ENCODE measurements at places on chromosomes 7 and 10.

DNA sequence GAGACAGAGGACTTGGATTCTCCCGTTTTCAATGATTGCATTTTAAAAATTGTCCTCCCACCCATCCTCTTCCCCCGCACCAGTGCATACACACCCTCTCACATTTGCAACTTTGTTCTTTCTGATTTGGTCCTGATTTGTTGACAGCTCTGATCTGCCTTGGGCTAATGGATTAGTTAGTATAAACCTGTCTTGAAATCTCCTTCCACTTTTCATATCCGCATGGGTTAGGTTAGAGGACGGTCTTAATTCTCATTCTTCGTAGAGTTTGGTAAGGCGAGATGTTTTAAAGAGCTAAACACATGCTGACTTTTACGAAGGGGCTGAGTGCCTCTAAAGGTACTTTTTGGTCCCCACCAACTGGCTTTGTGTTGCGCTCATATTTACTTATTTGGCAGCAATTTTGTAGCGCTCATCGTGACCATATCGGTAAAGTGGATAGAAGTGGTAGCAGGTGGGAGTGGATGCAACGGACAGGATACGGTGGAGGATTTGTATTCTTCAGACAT, 1.1 kb downstream of the AHR start:
- DNase-seq = no peak

DNA sequence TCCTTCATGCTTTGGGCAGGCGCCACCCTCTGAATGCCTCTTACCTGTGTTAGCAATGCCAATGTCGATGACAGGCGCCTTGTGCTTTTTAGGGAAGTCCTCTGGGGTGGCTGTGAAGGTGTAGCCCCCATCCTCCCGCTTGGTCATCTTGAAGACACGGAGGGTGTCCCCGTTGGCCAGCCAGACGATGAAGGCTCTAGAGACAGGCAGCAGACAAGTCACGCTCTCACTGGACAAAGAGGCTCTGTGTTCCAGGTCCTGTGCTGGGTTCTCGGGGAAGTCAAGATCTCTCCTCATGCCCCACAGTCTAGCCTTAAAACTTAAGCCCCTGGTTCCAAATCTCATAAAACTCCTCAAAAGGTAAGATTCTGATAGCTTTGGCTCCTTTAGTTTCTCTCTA, 5.1 kb downstream of the TBL2 start:
- DNase-seq = no peak

- DNase-seq = no peak
Measured at GRCh38 chr7:136104269-136104603, 127.1 kb upstream of the MTPN start.

DNA sequence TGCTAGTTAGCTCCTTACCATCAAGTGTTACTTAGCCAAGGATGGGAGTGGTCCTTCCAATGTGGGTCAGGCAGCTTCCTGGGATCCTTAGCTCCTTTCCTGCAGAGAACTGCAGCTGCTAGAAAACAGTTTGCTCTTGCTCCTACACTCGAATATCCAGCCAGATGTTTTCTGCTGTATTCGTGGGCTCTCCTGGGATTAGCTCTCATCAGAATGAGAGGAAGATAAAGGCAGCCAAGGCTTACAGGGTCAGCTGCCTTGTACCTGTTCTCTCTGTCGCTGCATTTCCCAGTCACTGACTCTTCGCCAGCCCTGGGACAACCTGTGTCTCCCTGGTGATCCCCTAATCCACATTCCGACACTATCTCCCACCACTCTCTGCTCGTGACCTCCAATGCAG, 29.0 kb downstream of the NEUROD6 start:
- no peak for DNase-seq

- DNase-seq = no peak
Measured at GRCh38 chr7:135856356-135857144, 107.9 kb upstream of the FAM180A start.

- DNase-seq = no peak
Measured at GRCh38 chr10:20877986-20878983, 18.8 kb downstream of the NEBL start.

DNA sequence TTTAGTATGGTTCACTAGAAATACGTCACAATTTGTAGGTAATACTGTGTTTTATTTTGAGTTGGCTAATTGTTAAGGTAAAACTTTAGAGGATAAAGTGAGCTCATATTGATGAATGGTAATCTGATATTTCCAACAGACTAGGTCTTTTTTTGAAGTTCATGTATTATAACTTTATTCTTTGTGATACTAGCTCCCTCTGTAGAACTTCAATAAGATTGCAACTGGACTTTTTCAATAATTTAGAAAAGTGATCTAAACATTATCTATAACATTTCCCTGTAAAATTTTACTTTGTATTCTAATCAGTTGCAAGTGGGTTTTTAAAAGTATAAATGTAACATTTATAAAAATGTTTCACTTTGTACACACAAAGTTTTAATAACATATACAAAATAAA, 83.5 kb downstream of the ADK start:
- DNase-seq = no peak

GRCh38 chr7:100598425-100598824, 3.7 kb upstream of the PCOLCE start:
- no peak for DNase-seq

- DNase-seq = no peak
Measured at GRCh38 chr10:88759366-88760101, at the start of gene LIPN. TSS of gene LIPN (plus strand) at chr10:88760020. CDS start at chr10:88761406, 1,386 bp downstream.

DNA sequence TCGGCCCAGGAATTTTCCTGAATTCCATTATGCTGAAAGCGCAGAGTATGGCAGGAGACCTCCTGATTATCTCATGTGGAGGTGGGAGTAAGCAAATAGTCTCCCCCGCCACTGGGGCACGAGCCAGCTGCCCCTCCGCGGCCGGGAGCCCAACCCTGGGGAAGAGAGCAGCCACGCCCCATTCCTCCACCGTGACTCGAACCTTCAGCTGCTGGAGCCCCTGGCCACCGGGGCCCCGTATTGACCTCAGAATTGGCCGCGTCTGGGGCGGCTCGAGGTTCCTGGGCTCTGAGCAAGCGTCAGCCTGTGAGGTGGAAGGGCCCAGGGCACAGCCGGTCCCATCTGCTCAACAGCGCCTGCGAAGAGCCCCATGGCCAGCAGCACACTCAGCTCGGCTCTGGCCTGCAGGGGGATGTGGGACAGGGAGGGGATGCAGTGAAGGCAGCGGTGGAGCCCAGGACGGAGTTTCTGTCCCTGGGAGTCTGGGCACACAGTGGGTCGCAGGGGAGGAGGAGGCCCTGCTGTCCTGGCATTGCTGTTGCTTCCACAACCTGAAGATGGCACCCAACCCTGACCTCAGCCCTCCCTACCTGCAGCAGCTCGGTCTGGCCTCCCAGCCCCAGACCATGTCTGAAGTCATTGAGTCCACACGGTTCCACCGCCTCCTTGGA, 97.8 kb downstream of the CHST15 start:
- peak; percentile 58 for DNase-seq

GRCh38 chr10:129910861-129911260, 53.2 kb downstream of the EBF3 start:
- no peak for DNase-seq

- DNase-seq = no peak
Measured at GRCh38 chr10:34114914-34115313, 700.2 kb downstream of the PARD3 start.

GRCh38 chr7:126667742-126668366, 584.9 kb downstream of the GRM8 start:
- DNase-seq = no peak

- DNase-seq = no peak
Measured at GRCh38 chr10:49837685-49838084, 75.6 kb upstream of the OGDHL start.

GRCh38 chr10:123926401-123927264, 35.0 kb upstream of the CPXM2 start:
- no peak for DNase-seq

DNA sequence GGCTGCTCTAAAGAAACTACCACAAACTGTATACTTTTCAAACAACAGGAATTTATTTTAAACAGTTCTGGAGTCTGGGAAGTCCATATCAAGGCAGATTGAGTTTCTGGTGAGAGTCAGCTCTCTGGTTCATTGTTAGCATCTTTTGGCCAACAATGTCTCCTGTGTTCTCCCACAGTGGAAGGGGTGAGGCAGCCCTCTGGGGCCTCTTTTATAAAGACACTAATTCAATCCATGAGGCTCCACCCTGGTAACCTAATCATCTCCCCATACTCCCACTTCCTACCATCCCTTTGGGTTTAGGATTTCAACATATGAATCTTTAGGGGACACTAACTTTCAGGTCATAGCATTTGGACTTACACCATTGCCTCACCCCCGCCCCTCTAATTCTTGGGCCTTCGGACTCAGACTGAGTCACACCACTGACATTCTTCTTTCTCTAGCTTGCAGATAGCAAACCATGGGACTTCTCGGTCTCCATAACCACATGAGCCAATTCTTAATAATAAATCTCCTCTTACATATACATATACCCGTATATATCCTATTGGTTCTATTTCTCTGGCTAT, 64.3 kb upstream of the ANTXRL start:
- DNase-seq = no peak

DNA sequence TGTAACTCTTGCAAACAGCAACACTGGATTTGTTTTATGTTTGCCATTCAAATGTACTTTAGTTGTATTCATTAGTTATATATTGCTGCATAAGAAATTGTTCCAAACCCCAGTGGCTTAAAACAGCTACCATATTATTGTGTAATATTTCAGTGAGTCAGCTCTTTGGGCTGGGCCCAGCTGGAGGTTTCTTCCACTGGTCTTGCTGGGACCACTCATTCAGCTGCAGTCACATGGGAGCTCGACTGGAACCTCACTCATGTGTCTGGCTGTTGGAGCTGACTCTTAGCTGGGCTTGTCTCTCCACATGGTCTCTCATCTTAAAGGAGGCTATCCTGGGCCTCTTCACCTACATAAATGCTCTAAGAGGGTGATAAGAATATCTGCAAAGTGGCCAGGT, 23.2 kb upstream of the PIP4K2A start:
- no peak for DNase-seq

DNA sequence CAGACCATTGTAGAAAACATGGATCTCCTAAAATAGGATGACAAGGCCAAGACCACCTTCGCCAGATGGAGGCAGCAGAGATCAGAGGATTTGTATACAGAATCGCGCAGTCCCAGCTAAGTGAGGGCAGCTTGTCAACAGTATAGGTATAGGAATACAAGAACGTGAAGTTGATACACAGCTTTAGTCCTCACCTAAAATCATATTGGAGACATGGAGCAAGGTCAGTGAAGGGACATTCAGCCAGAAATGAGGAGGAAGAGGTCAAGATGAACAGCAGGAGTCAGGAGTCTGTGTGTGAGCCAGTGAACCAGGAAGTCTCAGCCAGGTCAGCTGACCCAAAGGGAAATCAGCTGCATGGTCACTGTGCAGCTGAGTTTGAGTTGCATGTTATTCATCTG, 263.4 kb upstream of the PRKCQ start:
- DNase-seq = no peak

GRCh38 chr7:73907554-73908122, 46.7 kb downstream of the TMEM270 start:
- no peak for DNase-seq

- DNase-seq = no peak
Measured at GRCh38 chr10:4982764-4983226, 19.6 kb downstream of the AKR1C1 start.

DNA sequence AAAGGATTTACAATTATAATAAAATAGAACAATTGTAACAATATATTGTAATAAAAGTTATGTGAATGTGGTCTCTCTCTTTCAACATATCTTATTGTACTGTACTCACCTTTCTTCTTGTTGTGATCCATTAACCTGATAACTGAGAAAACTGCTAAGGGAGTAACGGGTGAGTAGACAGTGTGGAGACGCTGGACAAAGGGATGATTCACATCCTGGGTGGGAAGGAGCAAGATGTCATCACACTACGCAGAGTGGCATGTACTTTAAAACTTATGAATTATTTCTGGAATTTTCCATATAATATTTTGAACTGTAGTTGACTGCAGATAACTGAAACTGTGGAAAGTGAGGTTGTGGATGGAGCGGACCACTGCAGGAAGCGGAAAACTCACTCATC, 91.2 kb upstream of the PLPP4 start:
- no peak for DNase-seq

- DNase-seq = no peak
Measured at GRCh38 chr10:103103989-103104388, 89.1 kb downstream of the NT5C2 start.

- DNase-seq = no peak
Measured at GRCh38 chr10:71836596-71836974, 14.5 kb downstream of the PSAP start.

- DNase-seq = peak; percentile 82
Measured at GRCh38 chr7:158252081-158252836, 335.4 kb downstream of the PTPRN2 start.

GRCh38 chr7:111029574-111030251, 61.2 kb upstream of the LRRN3 start:
- DNase-seq = no peak

- peak; percentile 36 for DNase-seq
Measured at GRCh38 chr7:140512317-140513000, 33.2 kb upstream of the MKRN1 start.

DNA sequence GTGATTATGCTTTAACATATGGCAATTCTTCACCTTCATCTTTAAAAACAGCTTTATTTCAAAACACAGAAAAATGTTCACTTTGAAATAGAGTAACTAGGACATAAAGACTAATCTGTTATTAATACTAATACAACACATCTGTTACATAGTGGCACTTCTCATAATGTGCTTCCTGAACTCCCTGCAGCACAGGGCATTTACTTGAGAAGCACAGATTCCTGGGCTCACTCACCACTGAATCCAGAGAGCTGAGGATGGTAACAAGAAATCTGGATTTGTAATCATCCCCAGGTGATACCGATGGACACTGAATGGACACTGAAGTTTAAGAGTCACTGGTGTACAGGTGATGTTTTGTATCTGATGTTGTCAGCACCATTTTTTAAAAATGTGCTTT, 96.1 kb downstream of the COL28A1 start:
- no peak for DNase-seq

DNA sequence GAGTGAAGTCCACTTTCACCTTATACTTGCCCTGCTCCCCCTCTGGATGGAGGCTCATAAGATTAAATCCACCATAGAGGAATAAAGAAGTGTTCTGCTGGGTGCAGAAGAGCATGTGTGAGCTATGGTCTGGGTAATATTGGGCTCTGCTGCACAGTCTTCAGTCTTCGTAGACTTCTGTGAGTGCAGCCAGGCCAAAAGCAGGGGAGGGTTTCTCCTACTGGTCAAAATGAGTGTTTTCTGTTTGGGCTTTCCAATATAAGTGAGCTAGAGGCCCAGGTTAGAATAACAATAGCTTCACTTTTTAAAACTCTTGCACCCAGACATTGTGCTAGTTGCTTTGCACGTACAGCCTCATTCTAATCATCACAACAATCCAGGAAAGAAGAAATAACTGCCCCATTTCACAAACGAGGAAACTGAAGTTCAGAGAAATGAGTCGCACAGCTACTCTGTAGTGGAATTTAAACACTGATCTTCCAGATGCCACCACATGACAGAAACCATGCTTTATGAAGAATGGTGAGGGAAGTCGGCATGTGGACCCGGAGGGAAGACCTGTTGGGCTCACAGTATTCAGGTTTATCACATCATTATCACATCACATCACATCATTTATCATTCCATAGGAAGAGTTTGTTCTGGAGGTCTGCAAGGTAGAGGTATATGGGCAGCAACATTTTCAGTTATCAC, 23.8 kb upstream of the MSMB start:
- no peak for DNase-seq

GRCh38 chr7:136114966-136115762, 138.0 kb upstream of the MTPN start:
- no peak for DNase-seq
